ENCODE measurements at places on chromosomes 13 and 19.
A peak's percentile ranks its signal among the peaks of the same experiment; 100 is the strongest.

GRCh38 chr13:33471204-33471603, 185.6 kb upstream of the STARD13 start:
- no peak for DNase-seq

DNA sequence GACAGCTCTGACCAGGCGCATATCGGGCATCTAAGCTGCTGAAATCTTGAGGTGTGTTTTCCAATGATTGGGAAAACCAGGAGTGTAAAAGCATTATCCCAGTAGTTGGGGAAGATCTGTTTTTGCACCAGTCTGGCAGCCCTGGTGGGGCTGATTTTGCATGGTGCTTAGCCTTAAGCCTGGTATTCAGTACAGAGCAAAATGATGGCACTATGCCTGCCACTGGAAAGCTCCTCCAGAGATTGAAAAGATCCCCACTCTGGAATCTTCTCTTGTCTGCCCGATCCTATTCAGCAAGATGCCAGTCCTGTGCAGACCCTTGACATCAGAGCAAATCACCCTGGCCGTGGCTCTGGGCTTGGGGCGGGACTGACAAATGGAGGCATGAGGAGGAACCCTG, 44.7 kb upstream of the SIAH3 start:
- DNase-seq, result no peak

DNA sequence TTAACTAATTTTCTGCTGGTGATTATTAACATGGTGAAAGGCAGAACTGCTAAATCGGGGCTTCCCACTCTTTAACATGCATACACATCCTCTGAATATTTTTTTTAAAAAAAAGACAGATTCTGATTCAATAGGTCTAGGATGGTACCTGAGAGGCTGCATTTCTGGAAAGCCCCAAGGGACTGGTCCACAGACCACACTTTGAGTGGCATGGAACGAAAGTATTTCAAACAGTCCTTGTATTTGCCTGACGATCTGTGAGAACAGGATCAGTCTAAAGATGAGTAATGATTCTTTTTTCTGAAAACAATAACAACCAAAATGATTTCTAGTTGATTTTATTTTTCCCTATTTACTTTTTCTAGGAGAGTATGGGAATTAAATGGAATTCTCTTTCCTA, 16.7 kb upstream of the SPART start:
- peak; percentile 1 for DNase-seq

DNA sequence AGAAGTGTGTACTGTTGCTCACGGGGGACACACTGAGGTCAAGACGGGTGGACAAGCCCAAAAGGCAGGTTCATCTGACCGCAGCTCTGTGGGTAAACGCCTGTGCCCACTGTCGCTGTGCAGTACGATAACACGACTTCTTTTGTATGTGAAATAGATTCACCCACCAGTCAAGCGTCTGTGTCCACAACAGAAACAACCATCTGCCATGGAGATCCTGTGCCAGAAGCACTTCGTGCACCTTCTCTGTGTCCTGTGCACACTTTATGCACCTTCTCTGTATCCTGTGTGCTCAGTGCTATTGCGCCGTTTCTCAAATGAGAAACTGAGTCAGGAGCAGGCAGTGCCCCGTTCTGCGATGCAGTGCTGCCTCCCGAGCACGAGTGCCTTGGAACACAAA, 138.9 kb downstream of the ATP11A start:
- no peak for DNase-seq

DNA sequence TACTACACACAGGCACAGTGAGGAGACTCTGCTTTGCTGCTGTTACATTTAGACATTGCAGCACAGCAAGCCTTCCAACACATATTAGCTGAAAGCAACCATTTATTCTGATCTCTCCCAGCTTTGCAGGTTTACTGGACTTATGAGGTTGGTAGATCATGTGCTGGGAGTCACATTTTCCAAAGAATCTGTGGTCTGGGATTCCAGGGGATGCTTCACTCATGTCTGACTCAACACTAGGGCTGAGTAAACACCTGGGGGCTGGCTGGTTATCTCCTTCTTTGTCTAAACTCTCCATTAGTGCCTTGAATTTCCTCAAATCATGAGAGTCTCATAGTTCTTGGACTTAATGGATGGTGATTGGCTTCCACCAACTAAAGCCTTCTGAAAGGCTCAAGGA, 5.4 kb upstream of the LGALS13 start:
- no peak for DNase-seq

- no peak for DNase-seq
Measured at GRCh38 chr13:110269509-110270185, 37.3 kb downstream of the COL4A1 start.

- DNase-seq, result no peak
Measured at GRCh38 chr19:18851673-18852325, 20.0 kb downstream of the UPF1 start.

DNA sequence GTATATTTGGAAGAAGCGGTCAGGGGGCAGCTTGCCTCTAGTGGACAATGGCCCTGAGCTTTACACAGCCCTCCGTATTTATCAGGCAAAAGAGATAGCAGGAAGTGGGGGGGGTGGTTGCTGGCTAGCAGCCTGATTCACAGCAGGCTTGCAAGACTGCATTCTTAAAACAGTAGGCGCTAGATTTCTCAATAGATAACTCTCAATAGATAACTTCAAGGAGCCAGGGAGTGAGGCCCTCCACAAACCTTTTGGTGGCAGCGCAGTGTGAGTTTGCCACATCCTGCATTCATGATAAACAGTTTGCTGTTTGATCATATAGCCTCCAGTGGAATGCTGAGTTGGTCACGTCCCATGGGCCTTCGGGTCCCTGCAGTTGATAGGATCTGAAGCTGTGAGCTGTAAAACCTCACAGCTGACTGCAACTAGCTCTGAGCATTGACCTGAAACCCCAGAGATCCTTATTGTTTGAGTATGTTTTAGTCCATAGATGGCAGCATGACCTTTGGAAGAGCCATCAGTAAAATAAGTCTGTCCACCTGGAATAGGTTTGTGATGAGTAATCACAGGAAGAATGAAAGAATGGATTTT, 12.2 kb downstream of the FPR3 start:
- DNase-seq, result peak; percentile 63

GRCh38 chr19:16125737-16126495, 14.2 kb downstream of the RAB8A start:
- no peak for DNase-seq

DNA sequence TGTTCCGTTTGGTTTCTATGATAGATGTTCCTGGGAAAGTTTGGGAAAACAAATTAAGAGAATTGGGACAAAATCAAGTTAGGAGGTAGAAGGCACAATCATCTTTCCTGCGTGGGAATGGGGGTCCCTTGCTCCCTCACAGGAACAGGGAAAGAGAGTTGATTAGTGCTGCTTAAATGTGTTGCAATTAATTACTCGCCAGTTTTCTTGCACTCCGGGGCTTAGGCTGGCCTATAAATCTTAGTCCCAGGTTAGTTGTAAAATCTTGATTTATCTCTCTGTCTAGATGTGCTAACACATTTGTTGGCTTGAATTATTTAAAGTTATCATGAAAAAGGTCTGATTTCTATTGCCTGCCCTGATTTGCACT, 10.1 kb downstream of the B3GLCT start:
- DNase-seq, result no peak

- no peak for DNase-seq
Measured at GRCh38 chr13:89372193-89372592, 1701.0 kb downstream of the SLITRK5 start.

DNA sequence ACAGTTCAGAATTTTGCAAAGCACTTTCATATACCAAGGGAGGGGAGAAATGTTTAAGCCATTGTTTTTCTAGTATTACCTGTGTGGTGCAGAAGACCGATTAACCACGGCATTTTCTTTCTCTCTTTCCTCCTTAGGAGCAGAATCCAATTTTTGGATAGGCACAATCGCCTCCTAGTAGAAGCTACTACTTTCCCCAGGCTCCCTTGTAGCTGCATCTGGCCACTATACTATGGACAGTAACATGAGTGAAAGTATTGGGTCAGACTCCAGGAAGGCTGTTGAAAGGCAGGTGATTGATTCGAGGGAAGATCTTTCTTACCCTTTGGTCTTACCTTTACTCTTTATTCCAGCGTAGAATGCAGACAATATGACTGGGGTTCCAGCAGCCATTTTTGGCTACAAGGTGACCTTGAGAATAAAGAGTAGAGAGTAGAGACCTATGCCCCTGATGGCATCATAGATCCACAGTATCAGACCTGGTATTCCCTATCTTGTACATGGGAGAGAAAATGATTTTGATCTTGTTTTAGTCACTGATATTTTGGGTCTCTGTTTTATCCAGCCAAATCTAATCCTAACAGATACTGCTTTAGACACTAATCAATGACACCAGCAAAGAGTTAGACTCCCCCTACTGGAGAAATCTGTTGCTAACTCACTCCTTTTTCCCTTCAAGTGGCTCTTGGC, 77.0 kb downstream of the LRRC63 start:
- peak; percentile 38 for DNase-seq

GRCh38 chr13:44300895-44301638, 72.6 kb upstream of the SERP2 start:
- DNase-seq, result peak; percentile 92

DNA sequence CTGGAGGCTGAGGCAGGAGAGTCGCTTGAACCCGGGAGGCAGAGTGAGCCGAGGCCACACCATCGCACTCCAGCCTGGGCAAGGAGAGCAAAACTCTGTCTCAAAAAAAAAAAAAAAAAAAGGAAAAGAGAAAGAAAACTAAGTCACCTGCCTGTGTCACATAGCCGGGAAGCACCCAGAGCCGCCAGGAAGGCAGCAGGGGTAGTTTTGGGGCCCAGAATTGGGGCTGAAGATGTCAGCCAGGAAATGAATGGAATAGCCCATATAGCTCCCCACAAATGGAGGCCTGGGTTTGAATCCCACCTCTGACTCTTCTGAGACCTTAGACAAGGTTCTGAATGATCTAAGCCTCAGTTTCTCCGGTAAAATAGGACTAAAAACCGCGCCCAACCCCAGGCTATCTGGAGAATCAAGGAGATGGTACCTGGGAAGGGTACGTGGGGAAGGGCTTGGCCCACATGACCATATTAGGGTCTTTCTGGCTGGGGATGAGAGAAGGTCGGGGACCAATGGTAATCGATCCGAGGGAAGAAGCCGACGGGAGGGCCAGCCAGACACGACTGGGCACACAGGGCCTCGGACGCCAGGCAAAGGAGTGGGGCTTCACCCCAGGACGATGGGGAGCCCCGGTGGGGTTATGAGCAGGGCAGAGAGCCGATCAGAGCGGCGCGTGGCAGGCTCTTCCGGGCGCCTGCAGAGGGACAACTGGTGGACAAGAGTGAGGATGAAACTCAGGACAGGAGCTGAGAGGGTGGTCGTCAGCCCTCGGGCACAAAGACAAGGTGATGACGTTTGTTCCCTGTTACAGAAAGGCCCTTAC, 14.4 kb downstream of the CCDC124 start:
- DNase-seq, result no peak

GRCh38 chr19:38707512-38708114, 36.7 kb downstream of the CAPN12 start:
- DNase-seq, result no peak

Data from mammary epithelial cell (primary cell).